HS-5 (cell line): ENCODE measurements at places on chromosomes 12 and 14.

DNA sequence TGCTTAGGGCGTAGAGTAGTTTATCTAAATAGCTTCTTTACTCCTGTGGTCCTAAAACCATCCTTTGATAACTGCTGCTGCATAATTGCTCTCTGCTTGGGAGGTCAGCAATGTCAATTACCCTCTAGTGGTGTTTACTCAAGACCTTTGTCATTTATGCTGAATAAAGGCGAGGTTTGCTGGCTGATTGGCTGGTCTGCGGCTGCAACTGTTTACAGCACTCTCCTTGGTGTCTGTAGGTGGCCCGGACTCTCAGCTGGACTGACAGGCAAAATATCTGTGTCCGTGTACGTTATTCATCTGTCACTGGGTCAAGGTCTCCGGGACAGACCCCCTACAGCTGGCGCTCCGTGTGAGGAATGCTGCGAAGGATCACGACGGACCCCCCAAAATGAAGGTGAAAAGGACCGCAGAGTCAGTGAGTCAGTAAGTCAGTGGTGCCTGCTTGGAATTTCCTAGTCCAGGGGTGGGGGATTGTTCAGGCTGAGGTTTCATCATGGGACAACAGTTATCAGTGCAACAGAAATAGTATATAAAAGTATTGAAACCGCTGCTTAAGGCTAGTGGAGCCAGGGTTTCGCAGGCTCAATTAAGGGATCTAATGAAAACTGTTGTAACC is 253.3 kb upstream of the DIO2 start:
- DNase-seq = no peak

- no peak for DNase-seq
These were observed 328.3 kb upstream of the DIO3 start for GRCh38 chr14:101233021-101233366.

DNA sequence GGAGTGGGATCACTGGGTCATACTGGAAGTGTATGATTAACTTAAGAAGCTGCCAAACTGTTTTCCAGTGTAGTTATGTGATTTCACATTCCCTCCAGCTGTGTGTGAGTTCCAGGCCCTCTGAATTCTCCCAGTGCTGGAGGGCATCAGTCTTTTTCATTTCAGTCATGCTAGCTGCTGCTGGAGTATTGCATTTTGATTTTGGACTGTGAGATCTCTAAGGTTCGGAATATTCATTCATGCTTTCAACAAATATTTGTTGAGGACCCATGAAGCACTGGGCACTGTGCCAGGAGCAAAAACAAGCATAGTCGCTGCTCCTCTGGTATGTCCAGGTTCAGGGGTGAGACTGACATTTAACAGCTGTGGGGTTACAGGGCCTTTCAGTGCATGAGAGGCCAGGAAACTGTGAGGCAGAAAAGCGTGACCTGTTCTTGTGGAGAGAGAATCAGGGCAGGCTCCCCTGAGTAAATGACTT is 133.2 kb downstream of the SCARB1 start:
- no peak for DNase-seq

- DNase-seq = no peak
These were observed 74.2 kb downstream of the GNS start for GRCh38 chr12:64685050-64685449.

DNA sequence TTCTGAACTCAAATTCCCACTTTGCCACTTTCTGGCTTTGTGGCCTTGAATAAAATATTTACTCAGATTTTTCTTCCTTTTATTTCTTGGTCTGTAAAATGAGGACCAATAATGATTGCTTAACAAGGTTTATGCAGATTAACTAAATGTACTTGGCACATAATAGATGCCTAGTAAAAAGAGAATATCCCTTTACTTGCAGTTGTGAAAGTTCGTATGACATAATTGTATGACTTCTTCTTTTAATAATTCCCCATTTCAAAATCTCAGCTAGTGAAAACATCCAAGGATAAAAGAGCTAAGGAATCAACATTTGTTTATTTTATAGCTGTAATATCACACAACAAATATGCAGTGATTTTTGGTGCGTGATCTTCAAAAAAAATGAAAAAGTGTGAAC is 215.6 kb upstream of the ATP2B1 start:
- DNase-seq = no peak

DNA sequence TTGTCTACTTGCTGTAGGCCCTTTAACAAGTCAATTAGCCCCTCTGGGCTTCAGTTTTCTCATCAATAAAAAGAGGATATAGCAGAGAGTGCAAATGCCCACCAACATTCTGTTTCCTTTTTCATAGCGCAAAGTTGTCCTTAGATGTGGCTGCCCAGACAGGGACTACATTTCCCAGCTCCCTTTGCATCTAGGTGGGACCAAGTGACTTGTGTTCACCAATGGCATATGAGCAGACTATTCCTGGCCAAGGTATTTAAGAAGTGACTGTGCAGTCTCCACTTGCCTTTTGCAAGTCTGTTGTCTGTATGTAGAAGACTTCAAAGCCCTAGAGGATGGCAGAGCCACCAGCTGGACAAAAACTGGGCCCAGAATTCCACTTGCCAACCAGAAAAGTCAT is 59.7 kb downstream of the DAO start:
- DNase-seq = no peak

GRCh38 chr14:87483271-87484260 is 509.4 kb downstream of the GALC start:
- no peak for DNase-seq

- DNase-seq = no peak
These were observed 62.6 kb downstream of the DUSP16 start for GRCh38 chr12:12499909-12500604.

DNA sequence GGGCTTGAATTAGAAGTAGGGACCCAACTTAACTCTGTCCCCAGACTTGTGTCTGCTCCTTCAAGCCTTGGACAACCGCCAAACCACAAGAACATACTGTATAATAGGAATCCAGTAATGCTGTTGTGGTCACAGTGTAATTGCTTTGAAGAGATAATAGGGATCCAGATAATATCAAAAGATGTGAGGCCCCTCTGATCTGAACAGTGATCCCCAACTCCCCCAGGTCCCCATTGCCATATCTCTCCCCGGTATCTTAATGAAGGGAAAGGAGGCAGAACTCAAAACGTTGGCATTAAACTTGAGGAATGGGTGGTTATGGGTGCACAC is 8.5 kb upstream of the PLEKHH1 start:
- DNase-seq = no peak

DNA sequence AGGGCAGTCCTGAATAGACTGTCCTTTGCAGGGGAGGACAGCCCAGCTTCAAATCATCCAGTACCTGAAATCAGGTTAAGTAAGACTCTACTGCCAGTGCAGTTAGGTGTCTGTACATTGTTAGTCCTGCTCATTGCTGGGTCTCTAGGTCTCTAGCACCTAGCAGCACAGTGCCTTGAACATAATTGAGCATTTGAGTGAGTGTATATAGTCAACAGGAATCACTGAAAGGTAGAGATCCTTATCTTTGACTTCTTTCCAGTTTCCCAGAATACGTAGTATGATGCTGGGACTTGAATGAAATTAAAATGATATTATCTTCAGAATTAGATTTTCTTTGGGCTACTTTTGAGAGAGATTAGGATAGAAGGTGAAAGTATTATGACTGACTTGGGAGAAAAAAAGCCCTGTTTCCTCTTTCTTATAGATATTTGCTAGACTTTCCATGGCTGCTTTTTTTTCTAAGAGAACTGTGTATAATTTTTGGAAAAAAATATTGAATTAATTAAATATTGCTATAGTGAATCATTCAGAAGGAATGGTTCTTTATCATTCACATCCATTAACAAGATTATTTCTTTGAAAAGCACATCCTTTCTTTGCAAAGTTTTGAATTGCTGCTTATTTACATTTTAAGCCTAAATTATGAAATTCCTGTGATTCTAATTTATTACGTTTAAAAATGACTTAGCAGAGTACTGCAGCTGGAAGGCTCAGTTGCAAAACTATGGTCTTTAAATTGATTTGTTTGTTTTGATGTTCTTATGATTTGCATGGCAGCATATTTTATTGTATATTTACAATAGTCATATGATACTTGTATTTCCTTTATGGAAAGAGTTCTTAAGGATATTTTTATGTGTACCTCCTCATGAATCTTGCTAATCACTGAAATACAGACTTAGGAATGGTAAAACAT is 51.6 kb downstream of the PPP4R4 start:
- DNase-seq = no peak

- DNase-seq = no peak
These were observed 11.0 kb downstream of the WDR20 start for GRCh38 chr14:102150744-102151143.

DNA sequence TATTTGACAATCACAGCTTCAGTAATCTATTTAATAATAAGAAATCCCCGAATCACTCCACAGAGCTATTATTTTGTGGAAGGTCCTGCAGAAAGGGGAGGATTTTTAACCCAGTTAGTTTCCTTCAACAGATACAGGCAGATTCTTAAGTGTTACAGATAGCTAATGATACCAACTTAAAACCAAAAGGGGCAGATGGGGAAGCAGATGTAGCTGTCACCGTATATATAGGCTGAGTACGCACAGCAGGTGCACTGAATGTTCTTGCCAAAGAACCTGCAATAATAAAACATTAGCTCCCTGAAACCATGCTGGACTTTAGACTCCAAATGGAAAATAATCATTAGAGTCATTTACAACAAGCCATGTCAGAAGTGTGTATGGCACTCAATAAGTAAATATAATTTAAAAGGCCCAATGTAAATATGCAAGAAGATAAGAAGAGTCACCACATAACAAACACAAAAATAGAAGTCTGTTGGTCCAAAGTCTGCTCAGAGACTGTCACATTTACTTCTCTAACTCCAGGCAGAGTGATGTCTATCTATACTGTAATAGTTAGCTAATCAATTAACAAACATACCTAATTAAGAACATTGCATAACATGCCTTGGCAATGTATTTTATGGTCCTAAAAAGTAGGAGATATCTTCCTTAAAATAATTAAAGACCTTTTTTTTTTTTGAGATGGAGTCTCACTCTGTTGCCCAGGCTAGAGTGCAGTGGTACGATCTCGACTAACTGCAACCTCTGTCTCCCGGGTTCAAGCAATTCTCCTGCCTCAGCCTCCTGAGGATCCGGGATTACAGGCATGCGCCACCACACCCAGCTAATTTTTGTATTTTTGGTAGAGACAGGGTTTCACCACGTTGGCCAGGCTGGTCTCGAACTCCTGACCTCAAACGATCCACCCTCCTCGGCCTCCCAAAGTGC is 78.8 kb downstream of the SEC23A start:
- no peak for DNase-seq

DNA sequence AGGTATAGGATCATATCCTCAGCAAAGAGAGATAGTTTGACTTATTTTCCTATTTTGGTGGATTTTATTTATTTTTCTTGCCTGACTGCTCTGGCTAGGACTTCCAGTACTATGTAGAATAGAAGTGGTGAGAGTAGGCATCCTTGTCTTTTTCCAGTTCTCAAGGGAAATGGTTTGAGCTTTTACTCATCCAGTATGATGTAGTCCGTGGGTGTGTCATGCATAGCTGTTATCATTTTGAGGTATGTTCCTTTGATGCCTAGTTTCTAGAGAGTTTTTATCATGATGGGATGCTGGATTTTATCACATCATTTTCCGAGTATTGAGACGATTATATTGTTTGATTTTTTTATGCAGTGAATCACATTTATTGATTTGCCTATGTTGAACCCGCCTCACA is 97.2 kb downstream of the MGAT4C start:
- no peak for DNase-seq

GRCh38 chr12:99498756-99499155 is 148.8 kb upstream of the GARIN6 start:
- DNase-seq = peak; percentile 53

DNA sequence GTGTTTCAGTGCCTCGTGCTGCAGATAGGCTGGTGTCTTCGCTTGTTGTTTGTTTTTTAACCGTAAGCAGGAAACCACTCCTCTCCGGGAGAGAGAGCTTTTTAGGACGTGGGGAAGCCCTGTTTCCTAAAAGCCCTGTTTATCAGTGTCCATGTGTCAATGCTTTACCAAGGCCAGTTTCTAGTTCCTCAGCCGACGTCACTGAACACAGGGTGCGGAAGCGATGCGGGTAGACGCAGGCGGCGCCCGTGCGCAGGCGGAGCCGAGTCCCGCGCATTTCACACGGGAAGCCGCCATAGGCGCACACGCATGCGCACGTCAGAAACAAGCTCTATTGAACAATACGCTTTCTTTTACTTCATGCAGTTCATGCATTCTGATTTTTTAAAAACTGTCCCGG is 79.8 kb downstream of the GLT1D1 start:
- no peak for DNase-seq

DNA sequence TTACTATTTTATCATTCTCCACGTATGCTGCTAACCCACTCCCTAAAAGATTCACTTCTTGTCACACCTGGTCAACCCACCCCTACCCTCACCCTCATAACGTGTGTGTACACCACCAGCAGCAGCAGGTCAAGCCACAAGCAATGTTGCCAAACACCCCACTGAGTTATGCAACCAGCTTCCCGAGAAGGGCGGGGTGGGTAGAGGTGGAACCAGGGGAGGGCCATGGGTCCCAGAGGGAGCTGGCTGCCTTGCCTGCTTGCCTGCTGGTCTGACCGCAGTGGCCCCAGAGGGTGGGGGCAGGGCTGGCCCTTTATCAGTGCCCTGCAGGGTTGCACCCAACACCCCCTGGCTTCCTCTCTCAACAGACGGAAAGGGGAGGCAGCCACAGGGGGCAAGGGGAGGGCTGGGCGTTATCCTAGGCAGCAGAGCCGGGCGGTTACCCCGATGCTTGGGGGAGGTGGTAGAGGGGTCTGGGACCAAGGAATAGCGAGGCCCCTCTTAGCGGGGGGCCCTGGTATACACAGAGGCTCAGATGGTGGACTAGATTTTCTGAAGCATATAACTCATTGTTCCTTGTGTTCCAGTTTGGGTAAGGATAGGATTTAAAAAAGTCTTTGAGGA is 3.5 kb upstream of the NFE2 start:
- no peak for DNase-seq

GRCh38 chr12:31117203-31118011 is 43.7 kb downstream of the DDX11 start:
- no peak for DNase-seq

GRCh38 chr14:86739761-86740160 is 1209.8 kb downstream of the FLRT2 start:
- no peak for DNase-seq

DNA sequence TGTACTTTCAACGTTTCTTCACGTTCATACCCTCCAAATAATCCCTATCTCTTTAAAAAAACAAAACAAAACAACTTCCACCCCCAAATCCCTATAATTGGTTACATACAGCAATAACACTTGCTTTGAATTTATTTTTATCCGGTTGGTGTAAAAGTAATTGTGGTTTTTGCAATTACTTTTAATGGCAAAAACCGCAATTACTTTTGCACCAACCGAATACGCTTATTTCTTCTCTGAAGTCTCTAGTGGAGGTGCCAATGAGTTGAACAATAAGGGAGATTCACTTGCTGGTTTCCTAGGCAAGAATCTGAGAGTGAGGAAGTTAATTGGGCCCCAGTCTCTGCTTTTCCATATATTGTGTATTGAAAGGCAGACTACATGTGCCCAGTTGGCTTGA is 133.3 kb downstream of the DACT1 start:
- DNase-seq = no peak

- DNase-seq = no peak
These were observed 245.0 kb downstream of the RGS6 start for GRCh38 chr14:72177251-72177650.

- peak; percentile 22 for DNase-seq
These were observed 228.3 kb downstream of the RAD51B start for GRCh38 chr14:68047906-68048305.

GRCh38 chr12:112035219-112035785 is 22.1 kb downstream of the ERP29 start:
- no peak for DNase-seq
